ENCODE measurements at places on chromosomes 5 and 9.
A peak's percentile ranks its signal among the peaks of the same experiment; 100 is the strongest.

- no peak for DNase-seq
Measured at GRCh38 chr9:105151686-105151995, 92.8 kb upstream of the SLC44A1 start.

DNA sequence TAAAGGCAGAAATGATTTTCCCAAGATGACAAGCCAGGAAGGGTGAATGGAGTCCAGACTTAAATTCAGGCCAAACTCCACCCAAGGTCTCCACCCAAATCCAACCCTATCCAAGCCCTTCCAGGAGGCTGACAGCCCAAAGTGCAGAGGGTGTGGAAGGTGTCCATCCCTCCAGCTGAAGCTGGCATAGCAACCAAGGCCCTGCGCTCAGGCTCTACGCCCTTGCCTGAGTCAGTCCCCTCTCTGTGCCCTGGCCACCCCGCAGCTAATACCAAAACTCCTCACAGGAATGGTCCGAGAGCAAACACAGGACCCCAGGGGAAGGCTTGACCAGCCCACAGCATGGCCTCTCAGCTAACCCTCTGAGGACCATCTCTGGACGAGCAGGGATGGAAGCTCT is 2.1 kb downstream of the SEPTIN8 start:
- no peak for DNase-seq

DNA sequence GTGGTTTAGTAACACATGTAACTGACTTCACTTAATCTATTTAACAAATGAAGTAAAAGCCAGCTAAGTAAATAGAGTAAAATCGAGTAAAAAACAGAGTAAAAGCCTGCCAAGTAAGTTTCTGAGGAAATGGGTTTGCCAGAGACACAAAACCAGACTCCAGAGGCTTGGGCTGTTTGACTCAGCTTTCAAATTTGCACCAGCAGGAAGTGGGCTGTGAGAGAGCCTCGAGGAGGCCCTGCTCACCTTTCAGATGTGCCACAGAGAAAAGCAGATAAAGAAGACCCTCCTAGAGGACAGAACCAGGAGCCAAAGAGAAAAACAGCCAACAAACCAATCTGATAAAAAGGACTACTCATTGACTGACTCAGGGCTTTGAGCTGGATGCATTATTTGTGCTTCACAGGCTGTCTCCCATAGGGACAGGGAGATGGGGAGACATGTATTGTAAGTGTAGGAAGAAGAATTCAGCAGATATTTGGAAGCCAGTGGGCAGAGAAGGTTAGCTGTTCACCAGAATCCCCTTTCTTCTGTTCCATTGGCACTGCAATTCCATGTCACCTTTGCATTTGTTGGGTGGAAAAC is 14.4 kb upstream of the AMACR start:
- DNase-seq, result no peak

- no peak for DNase-seq
Measured at GRCh38 chr9:105188746-105189145, 55.7 kb upstream of the SLC44A1 start.

- peak; percentile 81 for DNase-seq
Measured at GRCh38 chr9:99895510-99895909, 10.9 kb upstream of the STX17 start.

- DNase-seq, result no peak
Measured at GRCh38 chr5:96645091-96645490, 17.1 kb upstream of the CAST start.

DNA sequence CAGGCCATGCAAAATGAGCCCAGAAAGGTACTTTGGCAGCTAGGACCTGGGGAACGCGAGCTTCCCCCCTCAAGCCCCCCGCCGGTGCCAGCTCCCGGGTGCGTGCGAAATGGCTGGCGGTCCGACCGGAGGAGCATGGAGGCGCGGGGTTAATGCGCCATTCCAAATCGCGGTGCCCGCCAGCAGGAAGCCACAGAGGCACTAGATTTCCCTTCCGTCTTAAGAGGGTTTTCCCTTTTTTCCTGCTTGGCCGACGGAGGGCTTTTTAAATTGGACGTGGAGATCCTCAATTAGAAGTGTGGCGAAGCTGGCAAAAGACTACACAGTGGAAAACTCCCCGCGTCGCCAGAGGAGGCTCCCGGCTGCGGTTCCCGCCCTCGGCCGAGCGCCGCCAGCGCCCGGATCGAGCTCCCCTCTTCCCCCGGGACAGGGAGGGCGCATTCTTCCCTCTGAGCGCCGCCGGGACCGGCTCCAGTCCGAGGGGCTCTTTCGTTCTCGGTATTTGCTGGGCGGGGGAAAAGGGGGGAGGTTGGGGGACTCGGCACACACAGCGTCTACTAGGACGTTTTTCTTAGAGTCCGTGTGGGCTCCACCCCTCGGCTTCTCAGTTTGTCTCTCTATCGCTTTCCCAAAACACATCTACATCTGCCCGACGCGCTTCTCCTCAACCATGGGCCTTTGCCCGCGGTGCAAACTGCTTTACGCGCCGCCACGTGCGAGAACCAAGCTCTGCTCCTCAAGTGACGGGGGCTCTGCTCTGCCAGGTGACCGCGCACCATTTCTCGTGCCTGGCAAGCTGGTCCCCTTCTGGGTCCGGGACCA is 3.0 kb downstream of the GDNF start:
- peak; percentile 45 for DNase-seq

DNA sequence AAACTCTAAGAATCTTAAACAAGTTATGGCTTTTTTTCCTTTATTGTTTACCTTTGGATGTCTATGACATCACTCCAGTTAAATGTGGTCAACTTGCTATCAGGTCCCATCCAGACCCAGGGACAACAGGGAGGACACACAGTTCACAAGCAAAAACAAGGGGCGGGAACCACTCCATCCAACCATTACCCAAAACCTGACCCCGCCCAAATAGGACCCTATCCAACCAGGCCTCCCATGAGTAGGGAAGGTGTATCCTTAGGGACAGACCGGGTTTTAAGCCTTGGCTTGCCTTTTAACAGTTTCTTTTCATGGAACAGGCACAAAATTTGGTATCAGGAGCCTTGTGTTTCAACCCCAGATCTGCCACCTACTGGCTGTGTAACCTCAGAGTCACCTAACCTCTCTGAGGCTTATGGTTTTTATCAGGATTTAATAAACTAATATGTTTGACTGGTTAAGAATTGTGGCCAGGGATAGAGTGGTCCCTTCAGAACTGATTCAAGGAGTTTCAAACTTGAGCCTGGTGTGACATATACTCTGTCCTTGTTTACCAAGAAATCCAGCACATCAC is 127.7 kb upstream of the RAD23B start:
- DNase-seq, result no peak

GRCh38 chr9:94824411-94824810 is 97.9 kb downstream of the AOPEP start:
- DNase-seq, result no peak

- DNase-seq, result no peak
Measured at GRCh38 chr9:80369641-80370040, 797.9 kb downstream of the TLE4 start.

- no peak for DNase-seq
Measured at GRCh38 chr9:93093877-93094657, 1.9 kb upstream of the CARD19 start.

DNA sequence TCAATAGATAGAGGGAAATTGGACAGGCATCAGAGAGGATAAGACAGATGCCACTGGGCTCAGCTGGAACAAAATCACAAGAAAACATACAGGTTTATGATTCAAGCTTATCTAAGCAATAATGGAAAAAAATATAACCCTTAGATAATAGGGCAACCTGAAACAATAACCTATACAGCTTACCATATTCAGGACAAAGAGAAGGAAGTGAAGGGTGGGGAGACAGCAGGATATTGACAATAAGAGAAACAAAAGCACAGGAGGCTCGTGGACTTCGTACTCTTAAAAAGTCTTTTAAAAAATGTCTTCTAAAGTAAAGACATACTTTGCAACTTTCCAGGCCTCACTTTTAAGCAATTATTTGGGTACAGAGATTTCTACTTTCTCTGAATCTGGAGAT is 225.3 kb downstream of the NTRK2 start:
- no peak for DNase-seq

GRCh38 chr5:40575921-40576320 is 103.8 kb upstream of the PTGER4 start:
- DNase-seq, result no peak

GRCh38 chr5:171263181-171263580 is 45.9 kb upstream of the TLX3 start:
- no peak for DNase-seq

DNA sequence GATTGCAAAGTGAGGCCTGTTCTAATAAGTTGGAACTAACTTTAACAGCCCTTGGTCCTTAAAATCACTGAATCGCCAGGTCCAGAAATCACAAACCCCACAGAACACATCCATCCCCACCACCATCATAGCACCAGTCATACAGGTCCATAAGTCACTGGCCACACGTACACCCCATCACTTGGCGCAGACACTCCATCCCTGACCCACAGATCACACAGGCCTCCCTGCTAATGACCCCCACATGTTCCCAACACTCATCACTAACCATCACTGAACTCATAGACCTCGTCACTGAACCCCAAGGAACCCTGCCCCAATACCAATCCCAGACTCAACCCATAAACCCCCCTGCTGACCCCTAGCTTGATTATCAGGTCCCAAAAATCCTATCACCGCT is 41.2 kb upstream of the ZNF300 start:
- no peak for DNase-seq

GRCh38 chr5:126263591-126264184 is 159.5 kb upstream of the GRAMD2B start:
- DNase-seq, result no peak

DNA sequence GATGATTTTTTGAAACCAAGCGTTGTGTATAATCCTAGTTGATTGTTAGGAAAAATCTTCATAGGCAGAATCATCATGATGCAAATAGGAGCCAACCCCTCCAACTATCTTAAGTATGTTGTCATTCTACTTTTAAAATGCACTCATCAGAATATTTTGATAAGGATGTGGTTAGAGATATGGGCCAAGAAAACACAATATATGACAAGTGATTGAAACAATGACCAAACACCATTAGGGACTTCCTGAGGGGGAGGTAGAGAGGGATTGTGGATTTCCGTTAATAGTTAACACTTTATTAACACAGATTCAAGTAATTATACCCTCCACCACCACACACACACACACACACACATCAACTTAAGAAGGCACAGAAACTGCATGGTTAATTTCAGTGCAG is 143.3 kb downstream of the ARSB start:
- no peak for DNase-seq

DNA sequence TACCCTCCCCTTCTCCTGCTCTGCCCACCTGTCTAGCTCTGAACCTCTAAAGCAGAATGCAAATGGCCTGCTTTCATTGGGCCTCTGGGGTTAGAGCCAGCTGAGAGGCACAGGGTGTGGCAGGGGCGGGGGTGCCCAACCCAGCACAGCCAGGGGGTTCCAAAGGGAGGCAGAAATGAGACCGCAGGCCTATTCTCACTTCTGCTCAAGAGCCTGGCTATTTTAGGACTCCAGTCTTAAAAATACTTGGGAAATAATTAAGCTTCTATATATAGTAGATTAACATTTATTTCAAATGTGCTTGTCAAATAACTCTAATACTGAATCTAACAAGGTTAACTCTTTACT is 5.7 kb downstream of the QSOX2 start:
- DNase-seq, result no peak

- peak; percentile 28 for DNase-seq
Measured at GRCh38 chr5:177496727-177497291, 595 bp downstream of the PDLIM7 start.

DNA sequence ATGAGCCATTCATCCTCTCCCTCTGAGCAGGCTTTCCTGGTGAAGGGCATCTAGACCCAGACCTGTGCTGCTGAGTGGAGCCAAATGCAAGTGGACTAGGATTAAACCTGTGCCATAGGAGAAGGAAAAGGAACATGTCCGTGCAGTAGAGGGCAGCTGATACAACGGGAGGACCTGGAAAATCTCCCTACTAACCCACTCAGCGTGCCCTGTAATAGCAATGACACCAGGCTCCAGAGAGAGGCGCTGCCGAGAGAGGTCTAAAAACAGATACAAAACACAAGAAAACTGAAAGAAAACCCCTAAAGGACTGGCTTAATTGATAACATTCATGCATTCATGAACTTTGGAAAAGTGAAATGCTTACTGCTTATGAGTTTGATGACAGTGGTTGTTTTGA is 60.8 kb downstream of the PFDN1 start:
- DNase-seq, result no peak

GRCh38 chr5:1014346-1014745 is 5.7 kb downstream of the NKD2 start:
- no peak for DNase-seq

DNA sequence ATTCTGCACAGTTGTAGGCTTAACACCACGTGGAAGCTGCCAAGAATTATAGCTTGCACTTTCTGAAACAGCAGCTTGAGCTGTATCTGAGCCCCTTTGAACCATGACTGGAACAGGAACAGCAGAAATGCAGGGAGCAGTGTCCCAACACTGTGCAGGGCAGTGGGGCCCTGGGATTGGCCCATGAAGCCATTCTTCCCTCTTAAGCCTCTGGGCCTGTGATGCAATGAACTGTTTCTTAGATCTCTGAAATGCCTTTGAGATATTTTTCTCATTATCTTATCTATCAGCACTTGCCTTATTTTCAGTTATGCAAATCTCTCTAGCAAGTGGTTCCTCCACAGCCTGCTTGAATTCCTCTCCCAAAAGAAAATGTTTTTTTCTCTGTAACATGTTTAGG is 87.0 kb upstream of the MTAP start:
- DNase-seq, result no peak

DNA sequence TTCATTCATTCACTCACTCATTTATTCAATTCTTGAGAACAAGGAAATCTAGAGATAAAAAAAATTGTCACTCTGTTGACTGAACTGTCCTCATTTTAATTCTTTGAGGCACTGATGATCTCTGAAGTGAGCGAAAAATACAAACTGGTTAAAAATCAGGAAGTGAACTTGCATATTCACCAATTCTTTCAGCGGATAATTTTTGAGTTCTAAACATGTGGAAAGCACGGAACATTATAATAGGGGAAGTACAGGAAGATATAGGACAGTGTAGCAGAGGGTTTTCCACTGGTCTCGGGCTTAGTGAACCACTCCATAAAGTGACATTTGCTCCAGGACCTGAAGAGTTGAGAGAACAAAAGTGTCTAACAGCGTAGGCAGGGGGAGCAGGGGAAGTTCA is 169.5 kb downstream of the TLR4 start:
- no peak for DNase-seq

DNA sequence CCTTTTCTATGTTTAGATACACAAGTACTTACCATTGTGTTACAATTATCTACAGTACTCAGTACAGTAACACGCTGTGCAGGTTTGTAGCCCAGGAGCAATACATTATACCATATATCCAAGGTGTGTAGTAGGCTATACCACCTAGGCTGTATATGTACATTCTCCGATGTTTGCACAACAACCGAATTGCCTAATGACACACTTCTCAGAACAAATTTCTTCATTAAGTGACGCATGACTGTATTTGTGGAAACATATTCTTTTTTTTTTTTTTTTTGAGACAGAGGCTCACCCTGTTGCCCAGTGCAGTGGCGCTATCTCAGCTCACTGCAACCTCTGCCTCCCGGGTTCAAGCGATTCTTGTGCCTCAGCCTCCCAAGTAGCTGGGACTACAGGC is 4.0 kb upstream of the RAD23B start:
- DNase-seq, result no peak

GRCh38 chr5:172740428-172741205 is 30.4 kb downstream of the DUSP1 start:
- DNase-seq, result no peak

- no peak for DNase-seq
Measured at GRCh38 chr9:109576762-109577161, 78.7 kb upstream of the PTPN3 start.

- DNase-seq, result peak; percentile 50
Measured at GRCh38 chr9:73137286-73137899, 14.3 kb upstream of the ANXA1 start.

- no peak for DNase-seq
Measured at GRCh38 chr9:119677811-119678505, 308.7 kb upstream of the BRINP1 start.
